ENCODE measurements at places on chromosomes 7 and 10.

- no peak for DNase-seq
Measured at GRCh38 chr10:67075491-67075971, 149.7 kb downstream of the LRRTM3 start.

GRCh38 chr10:99115703-99116102 is 119.9 kb downstream of the HPSE2 start:
- DNase-seq = no peak

DNA sequence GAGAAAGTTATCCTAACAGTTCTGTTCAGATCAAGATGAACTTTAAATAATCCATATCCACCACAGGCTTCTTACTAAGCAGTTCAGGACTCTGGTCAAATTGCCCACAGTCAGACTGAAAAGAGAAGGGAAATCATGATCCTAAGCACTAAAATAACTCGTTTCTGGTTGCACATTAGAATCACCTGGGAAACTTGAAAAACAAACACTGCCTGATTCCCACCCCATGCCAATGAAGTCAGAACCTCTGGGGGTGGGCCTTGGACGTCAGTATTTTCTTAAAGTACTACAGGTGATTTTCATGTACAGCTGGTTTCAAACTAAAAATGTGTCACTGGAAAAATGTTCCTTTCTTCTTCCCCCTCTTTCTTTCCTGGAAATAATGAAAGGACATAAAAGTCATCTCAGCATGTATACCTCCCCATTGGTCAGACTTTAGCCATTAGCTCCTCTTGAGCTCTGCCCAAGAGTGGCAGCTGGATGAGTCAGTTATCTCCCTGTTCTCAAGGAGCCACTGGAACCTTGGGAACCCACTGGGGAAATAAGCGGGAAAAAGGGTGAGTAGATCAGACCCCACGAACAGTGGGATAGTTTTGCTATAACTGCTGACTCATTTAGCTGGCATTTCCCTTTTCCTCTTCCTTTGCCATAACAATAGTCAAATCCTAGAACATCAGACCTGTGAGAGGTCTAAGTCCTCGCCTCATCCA is 75.3 kb upstream of the IL6 start:
- no peak for DNase-seq

GRCh38 chr7:121621937-121622336 is 225.8 kb upstream of the FAM3C start:
- DNase-seq = no peak

- no peak for DNase-seq
Measured at GRCh38 chr10:12844811-12845483, 156.6 kb downstream of the CCDC3 start.

- DNase-seq = no peak
Measured at GRCh38 chr7:12833829-12834228, 146.4 kb downstream of the ARL4A start.

DNA sequence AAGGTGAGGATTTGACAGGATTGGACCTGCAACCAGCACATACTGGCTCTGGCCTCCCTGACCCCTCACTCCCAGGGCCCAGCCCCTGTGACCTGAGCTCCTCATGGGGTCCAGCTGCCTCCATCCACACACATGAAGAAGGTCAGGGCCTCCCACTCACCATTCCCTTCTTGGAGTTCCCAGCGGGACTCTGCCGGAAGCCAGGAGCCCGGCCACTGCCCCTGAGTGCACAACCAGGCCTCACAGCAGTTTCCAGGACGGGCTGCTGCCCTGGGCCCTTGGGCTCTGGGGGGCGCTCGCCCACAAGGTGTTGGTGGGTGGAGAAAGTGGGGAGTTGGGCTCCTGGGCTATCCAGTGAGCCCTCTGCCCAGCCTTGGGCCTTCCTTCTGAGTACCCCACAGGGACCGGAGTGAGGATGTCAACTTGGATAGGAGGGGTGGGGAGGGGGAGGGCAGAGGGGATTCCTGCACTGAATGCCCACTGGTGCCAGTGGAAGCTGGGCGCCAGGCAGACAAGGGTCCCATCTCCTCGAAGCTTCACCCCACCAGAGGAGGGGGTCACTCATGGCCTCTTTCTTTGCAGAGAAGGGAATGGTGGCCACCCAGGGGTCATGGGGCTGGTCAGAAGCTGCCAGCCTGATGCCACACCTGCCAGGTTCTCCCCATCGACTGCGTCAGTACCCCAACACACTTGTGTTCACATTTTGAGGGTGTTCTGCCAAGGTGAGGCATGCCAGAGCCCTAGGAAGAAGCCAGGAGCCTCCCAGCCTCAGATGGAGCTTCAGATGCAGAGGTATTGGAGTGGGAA is 115.3 kb downstream of the PTPN20 start:
- DNase-seq = no peak

GRCh38 chr10:35328404-35329037 is 7.8 kb upstream of the CCNY start:
- DNase-seq = no peak

GRCh38 chr7:18558503-18558902 is 63.0 kb downstream of the HDAC9 start:
- DNase-seq = no peak

- DNase-seq = no peak
Measured at GRCh38 chr7:134720091-134720935, 59.1 kb upstream of the CALD1 start.

- no peak for DNase-seq
Measured at GRCh38 chr10:83522881-83523386, 616.4 kb upstream of the GHITM start.

DNA sequence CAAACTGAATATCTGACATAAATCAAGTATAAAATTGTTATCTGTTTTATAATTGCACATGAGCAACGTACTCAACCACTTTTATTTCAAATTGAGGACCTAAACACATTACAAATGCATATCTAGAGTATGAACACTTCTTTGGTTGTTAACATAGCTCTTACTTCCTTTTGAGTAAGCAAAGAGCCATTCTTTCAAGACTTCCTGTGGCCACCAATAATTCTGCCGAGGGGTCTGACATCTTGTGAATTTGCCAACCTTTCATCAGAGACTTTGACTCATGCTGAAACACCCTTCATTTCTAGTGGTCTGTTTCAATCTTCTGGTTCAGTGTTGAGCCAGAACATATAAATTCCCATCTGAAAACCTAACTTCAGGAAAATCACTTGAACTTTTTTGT is 59.4 kb downstream of the CDK14 start:
- DNase-seq = no peak

GRCh38 chr10:48545462-48546145 is 59.3 kb downstream of the ARHGAP22 start:
- DNase-seq = no peak

DNA sequence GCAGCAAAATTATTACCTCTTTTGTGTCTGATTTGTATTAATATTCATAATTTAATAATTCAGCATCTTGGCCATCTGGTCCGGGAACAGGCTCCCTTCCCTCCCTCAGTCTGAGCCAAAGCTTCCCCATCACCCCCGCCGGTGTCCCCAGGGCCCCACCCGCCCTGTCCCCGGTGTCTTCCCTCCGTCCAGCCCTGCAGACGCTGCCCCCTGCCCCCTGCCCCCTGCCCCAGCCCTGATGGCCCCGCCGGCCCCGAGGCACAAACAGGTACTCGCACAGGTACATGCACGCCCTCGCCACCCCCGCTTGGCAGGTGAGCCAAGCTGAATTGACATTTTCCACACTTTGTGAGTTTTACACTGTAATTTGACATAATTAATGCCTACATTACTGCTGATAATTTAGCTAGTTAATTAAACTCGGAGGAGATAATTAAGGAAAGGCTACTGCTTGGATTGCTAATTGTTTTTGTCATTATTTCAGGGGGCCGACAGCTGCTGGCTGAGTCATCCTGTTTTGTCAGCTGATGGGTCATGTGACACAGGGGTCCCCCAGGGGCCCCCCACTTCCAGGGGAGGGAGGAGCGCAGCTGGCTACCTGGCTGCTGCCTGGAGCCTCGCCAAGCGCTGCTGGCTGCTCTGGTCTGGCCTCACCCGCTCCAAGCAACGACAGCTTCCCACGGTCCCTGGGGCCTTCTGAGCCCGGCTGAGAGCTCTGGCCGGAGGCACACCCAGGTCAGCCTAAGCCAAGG is 36.6 kb downstream of the MICALL2 start:
- no peak for DNase-seq

GRCh38 chr10:110413049-110413783 is 84.5 kb upstream of the DUSP5 start:
- DNase-seq = no peak

DNA sequence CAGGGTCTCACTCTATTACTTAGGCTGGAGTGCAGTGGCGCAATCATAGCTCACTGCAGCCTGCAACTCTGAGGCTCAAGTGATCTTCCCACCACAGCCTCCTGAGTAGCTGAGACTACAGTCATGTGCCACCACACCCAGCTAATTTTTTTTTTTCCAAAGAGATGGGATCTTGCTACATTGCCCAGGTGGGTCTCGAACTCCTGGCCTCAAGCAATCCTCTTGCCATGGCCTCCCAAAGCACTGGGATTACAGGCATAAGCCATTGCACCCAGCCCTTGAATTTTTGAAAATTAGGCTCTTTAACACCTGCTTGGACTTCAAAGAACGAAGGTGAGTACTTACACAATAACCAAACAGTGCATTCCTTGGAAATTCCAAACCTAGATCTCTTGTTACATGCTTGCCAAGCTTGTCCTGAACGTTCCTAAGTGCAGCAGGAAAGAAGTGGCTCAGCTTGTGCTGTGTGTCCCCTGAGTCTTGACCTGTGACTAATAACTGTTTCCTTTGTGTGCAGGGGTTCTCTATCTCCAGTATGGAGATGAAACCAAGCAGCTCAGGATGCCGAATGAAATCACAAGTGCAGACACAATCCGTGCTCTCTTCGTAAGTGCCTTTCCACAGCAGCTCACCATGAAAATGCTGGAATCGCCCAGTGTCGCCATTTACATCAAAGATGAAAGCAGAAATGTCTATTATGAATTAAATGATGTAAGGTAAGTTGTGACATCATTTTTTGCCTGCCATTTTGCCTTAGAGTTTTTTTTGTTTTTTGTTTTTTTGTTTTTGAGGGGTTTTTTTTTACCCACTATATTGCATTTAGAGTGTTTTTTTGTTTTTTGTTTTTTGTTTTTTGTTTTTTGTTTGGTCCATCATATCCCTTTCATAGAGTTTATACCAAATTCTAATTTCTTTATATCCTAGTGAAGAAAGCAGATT is 223.8 kb downstream of the KIAA1217 start:
- no peak for DNase-seq

- no peak for DNase-seq
Measured at GRCh38 chr7:142432377-142432776, 174.5 kb upstream of the PRSS58 start.

DNA sequence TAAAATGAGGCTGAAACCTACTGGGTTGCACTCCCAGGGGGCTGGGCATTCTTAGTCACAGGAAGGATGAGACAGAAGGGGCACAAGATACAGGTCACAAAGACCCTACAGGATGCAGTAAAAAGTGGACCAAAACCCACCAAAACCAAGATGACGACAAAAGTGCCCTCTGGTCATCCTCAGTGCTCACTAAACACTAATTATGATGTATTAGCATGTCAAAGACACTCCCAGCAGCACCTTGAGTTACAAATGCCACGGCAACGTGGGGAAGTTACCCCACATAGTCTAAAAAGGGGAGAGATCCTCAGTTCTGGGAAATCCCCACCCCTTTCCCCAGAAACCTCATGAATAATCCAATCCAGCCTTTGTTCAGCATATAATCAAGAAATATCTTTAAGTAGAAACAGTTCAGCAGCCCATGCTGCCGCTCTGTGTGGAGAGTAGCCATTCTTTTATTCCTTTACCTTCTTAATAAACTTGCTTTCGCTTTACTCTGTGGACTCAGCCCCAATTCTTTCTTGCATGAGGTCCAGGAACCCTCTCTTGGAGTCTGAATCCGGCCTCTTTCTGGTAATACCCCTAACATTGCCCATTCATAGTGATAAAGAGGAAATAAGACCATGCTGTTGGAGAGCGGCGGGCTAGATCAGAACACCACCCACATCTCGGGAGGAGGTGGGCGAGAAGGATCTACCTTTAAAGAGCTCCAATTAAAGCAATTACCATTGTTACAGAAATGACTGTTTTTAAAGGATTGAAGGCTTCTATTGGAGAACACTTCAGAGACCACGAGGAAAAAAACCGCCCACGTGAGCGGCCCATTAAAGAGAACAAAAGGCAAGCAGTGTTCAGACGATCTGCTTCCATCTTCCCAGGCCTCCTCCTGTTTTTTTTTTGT is 170.9 kb downstream of the USP6NL start:
- DNase-seq = no peak

DNA sequence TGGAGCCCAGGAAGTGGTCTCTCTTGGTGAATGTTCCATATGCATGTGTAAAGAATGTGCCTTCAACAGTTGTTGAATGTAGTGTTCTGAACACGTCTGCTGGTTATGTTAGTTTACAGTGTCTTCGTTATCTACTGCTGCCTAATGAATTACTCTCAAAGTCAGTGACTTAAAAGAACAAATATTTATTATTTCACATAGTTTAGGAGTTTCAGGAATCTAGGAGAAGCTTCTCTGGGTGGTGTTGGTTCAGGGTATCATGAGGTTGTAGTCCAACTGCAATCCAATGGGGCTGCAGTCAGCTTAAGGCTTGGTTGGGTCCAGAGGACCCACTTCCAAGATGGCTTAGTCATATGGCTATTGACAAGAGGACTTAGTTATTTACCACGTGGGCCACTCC is 36.6 kb upstream of the IGFBP3 start:
- DNase-seq = no peak

GRCh38 chr7:26153823-26154783 is 2.1 kb downstream of the NFE2L3 start:
- DNase-seq = no peak

DNA sequence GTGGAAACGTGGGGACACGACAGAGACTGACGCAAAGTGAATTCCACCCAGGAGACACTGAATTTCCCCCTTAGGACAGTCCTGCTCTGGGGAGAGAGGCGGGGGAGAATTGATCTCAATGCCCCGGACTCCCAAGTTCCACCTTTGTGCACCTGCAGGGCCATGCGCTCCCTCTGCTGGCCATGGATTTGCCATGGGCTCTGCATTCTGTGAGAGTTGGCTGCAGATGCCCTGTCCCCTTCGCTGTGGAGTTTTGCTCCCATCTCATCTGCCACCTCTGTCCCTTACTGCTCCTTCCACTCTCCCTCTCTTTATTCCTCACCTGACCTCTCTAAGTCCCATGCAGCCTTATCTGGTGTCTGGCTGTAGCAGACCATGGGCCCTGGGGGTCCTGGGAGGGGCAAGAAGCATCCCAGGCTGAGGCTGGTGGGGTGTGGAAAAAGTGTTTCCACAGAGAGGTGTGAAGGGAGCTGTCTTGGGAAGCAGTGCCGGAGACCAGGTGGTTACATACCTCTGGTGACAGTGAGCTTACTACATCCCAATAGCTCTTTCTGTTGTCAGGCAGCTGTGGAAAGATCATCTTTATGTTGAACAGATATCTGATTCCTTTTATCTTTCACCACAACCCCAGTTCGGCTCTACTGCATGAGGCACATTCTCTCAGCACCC is 14.3 kb downstream of the GHRHR start:
- no peak for DNase-seq

- DNase-seq = no peak
Measured at GRCh38 chr10:7261351-7261750, 149.5 kb downstream of the SFMBT2 start.

GRCh38 chr10:33286157-33286934 is 48.1 kb downstream of the NRP1 start:
- DNase-seq = no peak

- no peak for DNase-seq
Measured at GRCh38 chr7:105046414-105046813, 32.4 kb downstream of the KMT2E start.

GRCh38 chr7:138223402-138223879 is 147.2 kb downstream of the AKR1D1 start:
- DNase-seq = no peak
